ENCODE measurements at places on chromosomes 7 and 10. TPM values are rescaled to one million over a fixed set of nuclear protein-coding genes. Genes with fewer than 3 reads are reported as not detected.

- DNase-seq, result no peak
Observed at GRCh38 chr7:144069953-144070352, 342 bp downstream of the OR2A25 start.

DNA sequence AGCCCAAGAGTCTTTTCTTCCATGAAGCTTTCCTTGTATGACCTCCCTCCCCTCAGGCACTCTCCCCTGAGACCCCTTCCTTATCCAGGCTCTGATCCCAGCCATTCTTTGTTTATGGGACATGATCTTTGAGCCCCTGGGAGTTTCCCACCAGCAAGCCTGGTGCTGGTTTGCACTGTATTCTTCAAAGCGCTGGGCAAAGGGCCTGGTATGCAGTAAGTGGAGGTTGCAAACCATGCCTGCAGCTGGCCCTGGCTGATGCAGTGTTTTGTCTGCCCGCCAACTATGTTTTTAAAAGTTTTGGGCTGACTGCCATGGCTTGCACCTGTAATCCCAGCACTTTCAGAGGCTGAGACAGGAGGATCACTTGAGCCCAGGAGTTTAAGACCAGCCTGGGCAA, 6.8 kb upstream of the NODAL start:
- DNase-seq, result no peak

- DNase-seq, result no peak
Observed at GRCh38 chr7:78329001-78329655, 530.6 kb downstream of the PHTF2 start.

DNA sequence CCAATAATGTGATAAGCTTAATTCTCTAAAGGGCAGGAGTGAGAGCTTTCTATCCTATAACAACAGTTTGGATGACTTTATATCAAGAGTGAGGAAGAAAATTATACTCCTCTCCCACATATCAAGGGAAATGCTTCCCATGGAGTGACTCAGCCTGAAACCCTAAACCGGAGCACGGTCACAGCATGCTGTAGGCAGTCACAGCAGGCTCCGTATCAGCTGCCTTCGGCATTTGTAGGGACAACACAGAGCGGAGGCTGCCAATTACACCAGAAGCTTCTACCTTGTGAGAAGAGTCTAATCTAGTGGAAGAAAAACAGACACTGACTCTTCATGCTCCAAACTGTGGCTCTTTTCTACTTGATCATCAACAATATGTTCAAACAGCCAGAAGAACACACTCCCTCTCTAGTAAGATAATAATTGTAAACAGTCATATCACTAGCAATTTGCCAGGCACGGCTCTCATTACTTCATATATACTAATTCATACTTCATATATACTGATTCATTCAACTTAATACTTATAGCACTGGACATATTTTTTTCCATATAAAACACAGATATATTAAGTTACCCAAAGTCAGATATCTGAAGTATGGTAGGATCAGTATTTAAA, 65.9 kb downstream of the DGKB start:
- peak; percentile 8 for DNase-seq

DNA sequence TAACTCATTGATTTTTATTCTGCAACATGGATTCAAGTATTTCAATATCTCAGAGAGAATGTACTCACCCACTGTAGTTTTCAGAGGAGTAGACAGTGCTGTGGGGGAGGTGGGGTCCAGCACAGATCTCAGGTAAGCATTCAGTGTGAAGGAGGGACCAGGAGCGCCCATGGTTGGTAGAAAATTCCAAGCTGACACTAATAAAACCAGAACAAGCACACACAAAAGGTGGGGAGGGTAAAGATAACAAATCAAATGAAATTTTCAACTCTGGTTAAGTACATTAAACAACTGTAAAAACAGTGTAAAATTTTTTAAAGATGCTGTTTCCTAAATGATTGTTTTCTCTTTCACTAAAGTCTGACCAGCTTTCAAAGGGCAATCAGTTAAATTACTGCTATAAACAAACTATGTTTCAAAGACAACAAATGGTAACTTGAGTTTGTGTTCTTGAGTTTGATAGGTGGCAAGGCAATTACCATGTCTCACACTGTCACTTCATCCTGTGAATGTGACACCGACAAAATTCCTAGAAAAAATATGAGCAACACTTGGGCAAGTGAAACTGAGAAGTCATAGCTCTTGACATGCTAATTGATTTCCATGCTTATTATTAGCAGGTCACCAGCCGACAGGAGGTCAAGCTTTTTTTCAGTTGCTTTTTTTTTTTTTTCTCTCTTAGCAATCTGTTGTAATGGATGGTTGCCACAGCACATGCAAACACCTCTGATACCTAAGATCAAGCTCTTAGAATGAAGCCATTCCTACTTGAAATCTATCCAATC, 205.8 kb upstream of the SLC26A5 start:
- DNase-seq, result peak; percentile 59

DNA sequence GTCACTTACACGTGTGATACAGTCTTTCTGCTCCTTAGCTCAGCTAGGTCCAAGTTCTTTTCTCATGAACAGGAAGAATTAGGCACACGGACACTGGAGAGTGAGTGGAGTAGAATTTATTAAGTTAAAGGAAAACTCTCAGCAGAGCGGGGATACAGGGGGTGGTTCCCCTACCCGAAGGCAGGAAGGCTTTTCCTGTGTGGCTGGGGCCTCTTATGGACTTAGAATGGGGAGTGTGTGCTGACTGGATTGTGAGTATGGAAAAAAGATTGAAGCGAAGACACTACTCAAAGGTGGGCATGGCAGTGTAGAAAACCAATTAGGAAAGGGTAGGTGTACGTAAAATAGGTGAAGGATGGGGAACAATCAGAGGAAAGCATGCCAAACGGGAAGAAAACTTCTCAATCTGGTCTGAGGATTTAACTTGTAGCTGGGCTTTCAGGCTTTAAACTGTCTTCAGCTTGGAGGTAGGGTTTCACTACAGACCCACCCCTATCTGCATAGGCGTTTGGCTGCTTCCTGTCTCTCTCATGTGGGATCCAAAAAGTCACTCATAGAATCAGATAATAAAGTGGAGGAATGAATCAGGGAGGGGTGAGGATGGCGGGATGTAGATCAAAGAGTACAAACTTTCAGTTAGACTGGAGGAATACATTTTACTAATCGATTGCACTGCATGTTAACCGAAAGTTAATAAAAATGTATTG, 104.2 kb downstream of the ANKRD7 start:
- DNase-seq, result no peak

DNA sequence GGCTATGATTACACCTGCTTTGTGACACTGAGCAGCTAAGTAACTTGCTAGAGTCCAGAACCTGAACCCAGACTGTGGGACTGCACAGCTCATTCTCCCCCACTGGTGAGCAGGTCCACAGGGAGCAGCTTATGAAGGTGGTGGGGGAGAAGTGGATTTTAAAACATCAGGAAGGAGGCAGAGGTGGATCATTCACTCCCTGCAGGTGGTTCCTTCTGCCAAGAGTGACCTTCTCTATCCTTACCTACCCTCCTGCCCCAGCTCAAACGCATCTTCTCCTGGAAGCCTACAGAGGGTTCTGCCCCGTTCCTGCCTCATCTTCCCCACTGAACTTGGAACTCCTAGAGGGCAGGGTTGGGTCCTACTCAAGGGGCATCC, 539 bp upstream of the FAM241B start:
- DNase-seq, result no peak

DNA sequence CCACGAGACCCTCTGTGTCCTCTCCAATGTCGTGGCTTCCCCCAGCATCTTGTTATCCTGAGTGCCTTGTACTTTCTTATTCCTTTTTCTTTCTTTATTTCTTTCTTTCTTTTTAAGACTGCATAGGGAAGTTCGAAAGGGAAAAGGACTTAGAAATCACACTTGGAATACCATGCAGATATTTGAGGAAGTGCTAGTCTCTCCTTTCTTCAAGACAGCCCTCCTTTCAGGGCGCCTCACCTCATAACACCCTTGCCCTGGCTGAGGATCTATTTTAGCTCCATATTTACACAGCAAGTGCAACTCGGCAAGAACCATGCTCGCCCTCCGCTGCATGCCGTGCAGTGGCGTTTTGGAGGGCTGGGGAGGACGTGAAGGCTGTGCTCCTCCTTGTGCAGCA, 232.3 kb upstream of the GLI3 start:
- no peak for DNase-seq

GRCh38 chr7:78673272-78673671, 780.2 kb downstream of the MAGI2 start:
- DNase-seq, result no peak

GRCh38 chr10:55449981-55450380, 649.0 kb upstream of the PCDH15 start:
- DNase-seq, result no peak

GRCh38 chr7:22173685-22174573, 183.0 kb downstream of the RAPGEF5 start:
- DNase-seq, result no peak

DNA sequence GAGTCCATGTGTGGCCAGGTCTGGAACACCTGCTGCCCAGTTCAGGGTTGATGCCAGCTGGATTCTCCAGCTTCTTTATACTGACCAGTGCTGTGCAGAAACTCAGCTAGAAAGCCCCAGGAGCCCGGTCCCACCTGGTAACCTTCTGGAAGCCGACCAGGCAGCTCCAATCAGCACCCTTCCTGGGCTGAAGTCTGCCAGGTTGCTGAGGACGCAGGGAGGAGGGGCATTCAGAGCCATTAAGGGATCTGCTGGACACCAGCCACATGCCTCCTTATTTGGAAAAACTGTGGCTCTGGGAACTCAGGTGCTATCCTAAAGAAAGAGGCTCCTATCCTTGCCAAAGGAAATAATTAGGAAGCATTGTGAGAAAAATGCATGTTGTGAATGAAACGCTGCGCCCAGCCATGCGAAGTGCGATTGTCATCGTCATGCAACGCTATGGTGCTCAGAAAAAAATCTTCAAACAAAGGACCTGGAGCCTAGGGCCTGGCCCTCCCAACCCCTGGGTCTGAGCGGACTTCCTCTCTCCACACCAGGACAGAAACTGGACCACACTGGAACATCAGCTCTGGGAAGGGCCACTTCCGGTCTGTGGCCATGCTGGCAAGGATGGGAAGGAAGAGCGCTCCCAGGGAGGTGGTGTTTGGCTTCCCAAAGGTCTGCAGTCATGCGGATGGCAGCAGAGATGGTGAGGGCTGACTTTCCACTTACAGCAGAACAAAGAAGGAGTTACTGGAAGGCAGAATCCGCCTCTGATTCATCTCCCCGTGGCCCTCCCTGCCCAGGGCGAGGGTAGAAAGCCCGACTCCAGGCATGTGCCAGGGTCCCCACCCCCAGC, 90.1 kb downstream of the FAM53B start:
- DNase-seq, result peak; percentile 82

Gene IGF2BP3
- total RNA-seq, result 52.7 TPM

Gene ZNF37A
- 35.2 TPM for total RNA-seq

Gene CHCHD1
- total RNA-seq, result 14.2 TPM

Gene INMT
- 0.73 TPM for total RNA-seq

Gene ERVW-1
- not detected for total RNA-seq

Gene MUC3A
- total RNA-seq, result 1.5 TPM

Gene HTRA1
- 18.8 TPM for total RNA-seq

Gene COL13A1
- 8.3 TPM for total RNA-seq

Gene LRRTM3
- 17.1 TPM for total RNA-seq

All from cerebellum (tissue), 4 donors.